ENCODE measurements at places on chromosomes 3 and 15.

DNA sequence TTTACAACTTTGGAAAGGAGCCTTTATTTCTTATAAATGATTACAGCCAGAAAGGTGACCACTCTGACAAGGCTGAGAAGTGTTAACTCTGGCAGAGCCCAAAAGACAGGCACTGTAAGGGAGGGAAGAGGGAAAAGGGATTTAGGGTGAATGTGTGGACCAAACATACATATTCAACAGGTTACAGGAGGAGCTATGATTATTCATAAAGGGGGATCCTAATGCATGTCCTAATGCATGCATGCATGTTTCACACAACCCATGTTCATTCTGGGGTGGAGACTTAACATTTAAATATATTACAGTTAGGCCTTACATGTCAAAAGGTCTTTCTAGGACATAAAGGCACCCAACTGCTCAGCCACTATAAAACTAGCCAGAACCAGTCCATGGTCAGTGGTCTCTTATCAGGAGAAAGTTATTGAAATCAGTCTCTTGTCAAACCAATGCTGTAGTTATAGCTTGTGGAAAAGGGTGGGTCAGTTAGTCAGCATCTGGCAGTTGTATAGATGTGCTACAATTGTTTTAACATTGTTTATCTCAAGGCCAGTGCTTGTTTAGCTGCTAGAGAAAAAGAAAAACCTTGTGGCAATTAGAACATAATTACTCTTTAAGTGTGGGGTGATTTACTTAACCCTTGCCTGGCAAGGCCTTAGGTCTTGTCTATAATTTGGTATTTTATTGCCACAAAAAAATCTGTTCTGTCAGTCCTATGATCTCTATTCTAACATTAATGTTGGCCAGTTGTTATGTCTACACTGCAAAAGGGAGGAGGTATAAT, 77.5 kb downstream of the RAD18 start:
- no peak for DNase-seq

GRCh38 chr15:70219256-70219895, 121.7 kb upstream of the TLE3 start:
- DNase-seq = no peak

GRCh38 chr3:76047368-76047767, 262.0 kb upstream of the ZNF717 start:
- no peak for DNase-seq

- DNase-seq = no peak
Measured at GRCh38 chr15:89410039-89410435, 75.4 kb upstream of the POLG start.

- DNase-seq = no peak
Measured at GRCh38 chr3:32438596-32439344, 47.1 kb downstream of the CMTM7 start.

- DNase-seq = no peak
Measured at GRCh38 chr15:40075298-40076044, 33.2 kb downstream of the BMF start.

DNA sequence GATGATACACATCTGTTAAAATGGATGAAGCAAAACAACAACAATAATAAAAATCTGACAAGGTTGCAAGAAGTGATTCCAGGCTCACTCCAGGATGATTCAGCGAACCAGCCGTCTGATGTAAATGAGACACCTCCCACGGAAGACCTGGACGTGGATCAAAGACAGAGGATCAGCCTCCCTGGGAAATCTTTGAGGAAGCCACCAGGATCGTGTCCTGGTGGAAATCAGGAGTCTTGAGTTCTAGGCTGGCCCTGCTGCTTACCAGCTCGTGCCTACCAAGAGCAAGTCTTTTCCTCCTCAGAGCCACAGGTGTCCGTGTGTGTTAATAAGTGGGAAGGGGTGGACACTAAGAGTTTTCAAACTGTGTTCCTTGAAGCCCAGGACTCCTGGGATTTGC, 15.3 kb upstream of the ADCY5 start:
- DNase-seq = no peak

DNA sequence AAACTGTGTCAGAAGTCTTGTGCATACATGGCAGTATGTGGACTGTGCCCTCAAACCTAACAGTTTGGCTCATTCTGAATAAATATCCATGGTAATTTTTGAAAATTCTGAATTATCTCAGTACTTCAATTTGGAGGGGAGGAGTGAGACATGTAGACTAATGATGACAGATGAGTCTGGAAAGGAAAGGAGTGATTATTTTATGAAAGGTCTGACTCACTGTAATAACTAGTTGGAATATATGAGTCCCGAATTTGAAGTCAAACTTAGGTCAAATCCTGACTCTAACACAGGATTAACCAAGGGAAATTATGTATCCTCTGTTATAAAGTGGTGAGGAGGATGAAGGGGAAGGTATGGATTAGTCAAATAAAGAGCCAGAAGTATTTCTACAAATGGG, 38.6 kb downstream of the SUCNR1 start:
- no peak for DNase-seq

DNA sequence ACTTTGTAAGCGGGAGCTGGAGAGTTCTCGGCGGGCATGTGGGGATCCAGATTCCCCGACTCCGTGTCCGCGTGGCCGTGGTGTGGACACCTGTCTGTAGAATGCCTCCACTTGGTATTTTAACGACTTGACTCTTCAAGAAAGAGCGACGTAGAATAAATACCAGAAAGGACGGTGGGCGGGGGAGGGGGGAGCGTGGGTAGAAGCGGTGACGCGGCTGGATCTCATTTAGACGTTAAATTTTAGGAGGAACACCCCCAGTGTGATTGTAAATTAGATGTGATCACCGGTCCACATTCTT, 620 bp upstream of the PYGO1 start:
- DNase-seq = no peak

DNA sequence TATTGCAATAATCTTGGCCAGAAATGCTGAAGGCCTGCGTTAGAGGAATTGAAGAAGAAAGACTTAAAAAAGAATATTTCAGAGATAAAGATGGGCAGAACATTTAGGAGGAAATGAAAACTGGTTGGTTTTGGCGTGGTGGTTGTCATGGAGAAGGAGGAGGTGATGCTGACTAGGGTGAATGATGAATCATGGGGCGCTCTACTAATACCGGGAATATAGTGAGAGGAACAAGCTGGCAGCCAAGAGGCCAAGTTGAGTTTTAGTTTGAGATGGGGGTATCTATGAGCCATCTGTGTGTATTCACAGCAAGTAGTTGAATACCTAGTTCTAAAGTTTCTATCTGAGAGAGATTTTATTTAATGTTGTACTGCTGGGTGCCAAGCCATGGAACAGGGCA, 6.8 kb upstream of the GAP43 start:
- DNase-seq = no peak

DNA sequence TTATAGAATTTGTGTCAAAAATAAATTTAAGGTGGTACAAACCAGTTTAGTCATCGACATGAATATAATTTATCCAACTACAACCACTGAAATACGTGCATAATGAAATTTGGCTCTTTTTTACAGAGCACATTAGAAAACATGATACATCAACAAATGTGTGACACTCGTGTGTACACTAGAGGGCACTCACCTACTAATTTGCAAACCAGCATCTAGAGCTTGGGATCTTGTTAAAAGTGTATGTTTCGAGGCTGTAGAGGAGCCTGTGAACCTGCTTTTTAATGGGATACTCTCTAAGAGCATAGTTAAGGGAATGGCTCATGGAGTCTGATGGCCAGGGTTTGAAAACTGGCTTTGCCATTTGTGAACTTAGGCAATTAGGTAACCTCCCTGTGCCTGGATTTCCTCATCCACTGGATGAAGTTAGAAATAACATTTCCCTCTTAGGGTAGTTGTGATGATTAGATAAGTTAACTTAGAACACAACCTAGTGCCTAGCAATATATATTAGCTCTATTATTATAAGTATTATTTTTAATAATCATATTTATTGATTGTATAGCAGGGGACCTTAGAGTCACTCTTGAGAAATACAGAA, 8.8 kb upstream of the CPOX start:
- DNase-seq = no peak

DNA sequence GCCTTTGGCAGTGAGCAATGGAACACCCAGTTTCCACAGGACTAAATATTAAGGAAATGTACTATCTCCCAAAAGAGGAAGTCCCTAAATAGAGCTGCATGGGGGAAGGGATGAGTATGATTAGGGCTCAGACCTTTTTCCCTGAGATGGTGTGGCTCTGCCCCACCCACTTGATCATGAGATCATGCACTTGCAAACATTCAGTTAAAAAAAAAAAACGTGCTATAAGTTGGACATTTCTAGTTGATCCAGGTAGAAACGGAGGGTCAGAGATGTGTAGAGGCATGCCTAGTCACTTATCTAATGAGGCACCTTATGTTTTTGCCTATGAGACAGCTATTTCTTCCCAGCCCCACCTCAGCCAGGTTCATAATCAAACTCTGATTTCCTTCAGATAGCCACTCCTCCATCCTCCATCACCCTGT, 24.5 kb upstream of the SSR3 start:
- no peak for DNase-seq

GRCh38 chr3:194134231-194134756, 1.7 kb upstream of the HES1 start:
- peak; percentile 60 for DNase-seq

DNA sequence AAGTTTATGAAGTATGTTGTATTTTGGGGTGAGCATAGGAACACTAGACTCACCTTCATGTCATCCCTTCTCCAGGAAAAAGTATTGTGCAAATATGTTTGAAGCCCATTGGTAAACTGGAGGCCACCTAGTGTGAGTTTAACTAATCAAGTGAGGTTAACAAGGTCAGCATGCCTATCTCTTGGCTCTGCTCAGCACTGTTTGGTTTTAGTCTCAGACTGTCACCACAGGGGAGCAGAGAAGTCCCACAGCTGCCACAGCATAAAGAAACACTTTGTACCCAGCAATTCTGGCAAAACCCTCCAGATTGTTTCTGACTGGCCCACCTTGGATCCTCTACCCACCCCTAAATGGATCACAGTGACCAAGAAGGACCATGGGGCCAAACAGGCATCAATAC, 152.7 kb downstream of the FEZF2 start:
- DNase-seq = no peak

- no peak for DNase-seq
Measured at GRCh38 chr3:122957707-122958689, 69.6 kb downstream of the SEMA5B start.

- no peak for DNase-seq
Measured at GRCh38 chr15:43412096-43412495, 41.2 kb downstream of the TUBGCP4 start.

GRCh38 chr3:195147649-195148080, 123.3 kb downstream of the XXYLT1 start:
- DNase-seq = peak; percentile 17

DNA sequence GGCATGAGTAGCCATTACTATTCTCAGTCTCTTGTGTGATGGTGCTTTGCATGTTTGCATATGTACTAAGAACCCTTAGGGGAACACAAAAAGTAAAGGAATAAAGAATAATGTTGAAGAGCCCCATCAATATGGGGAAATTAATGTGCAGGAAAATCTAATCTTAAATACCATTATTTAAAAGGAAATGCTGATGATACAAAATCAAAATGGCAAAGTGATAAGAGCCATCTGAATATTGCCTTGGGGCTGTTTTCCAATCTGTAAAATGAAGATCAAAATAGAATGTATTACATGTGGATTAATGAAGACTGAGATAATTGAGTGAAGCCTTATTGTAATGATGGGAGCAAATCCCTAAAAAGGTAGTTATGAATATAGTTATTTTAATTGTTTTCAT, 771.4 kb downstream of the GRM7 start:
- DNase-seq = no peak

- DNase-seq = no peak
Measured at GRCh38 chr3:32814361-32814760, 3.4 kb upstream of the TRIM71 start.

- DNase-seq = no peak
Measured at GRCh38 chr15:40011303-40011702, 27.7 kb downstream of the SRP14 start.

GRCh38 chr3:107950417-107950816, 140.4 kb downstream of the CD47 start:
- no peak for DNase-seq

Measured in stimulated activated CD4-positive, alpha-beta T cell treated with anti-CD3 and anti-CD28 coated beads, Interleukin-12 subunit alpha, Interleukin-12 subunit beta, amount 100 ng/mL, for 4 hours (primary cell).